ENCODE measurements at places on chromosomes 3 and 15. TPM values are rescaled to one million over a fixed set of nuclear protein-coding genes. Genes with fewer than 3 reads are reported as not detected.

Gene NANOGP8
- total RNA-seq, result not detected

Gene HTR3E
- not detected for total RNA-seq

Gene IGF1R
- 50.3 TPM for total RNA-seq

Gene TPRA1
- 38.4 TPM for total RNA-seq

Gene GOLGA8N
- total RNA-seq, result 3.2 TPM

Gene TGM5
- not detected for total RNA-seq

Gene MUC20
- 0.09 TPM for total RNA-seq

Gene CPNE4
- not detected for total RNA-seq

Gene ACTC1
- not detected for total RNA-seq

Gene GOLGA8M
- 0.09 TPM for total RNA-seq

Gene AMIGO3
- not detected for total RNA-seq

Gene SH3GL3
- total RNA-seq, result under 0.01 TPM

Gene SKOR1
- 0.09 TPM for total RNA-seq

Gene RLBP1
- total RNA-seq, result not detected

Gene GOLGA8S
- total RNA-seq, result 0.09 TPM

Gene B3GALNT1
- 13.7 TPM for total RNA-seq

All from endothelial cell of coronary artery (primary cell).